Endodermal cell (in vitro differentiated cells): ENCODE measurements at places on chromosomes 6 and 20. TPM values are rescaled to one million over a fixed set of nuclear protein-coding genes. Genes with fewer than 3 reads are reported as not detected.

SLC22A16 gene
- not detected in 3 replicates for total RNA-seq

HLA-DQB2 gene
- total RNA-seq = 0.32 to 0.40 TPM in 2 of 3 replicates, not detected in the other

LTB gene
- not detected in 2 replicates for total RNA-seq

MMUT gene
- 15.3 and 16.1 TPM in 2 replicates for total RNA-seq

TRIM15 gene
- total RNA-seq = not detected in 3 replicates

FRS3 gene
- total RNA-seq = 12.0 to 14.6 TPM (median 13.5 TPM) in 3 replicates

ADGB gene
- total RNA-seq = 0.95 to 1.3 TPM (median 1.2 TPM) in 3 replicates

TFAP2A gene
- total RNA-seq = 0.43 and 0.51 TPM in 2 replicates

SCP2D1 gene
- total RNA-seq = not detected in 3 replicates

PCIF1 gene
- 33.4 to 38.4 TPM (median 34.5 TPM) in 3 replicates for total RNA-seq

VGLL2 gene
- total RNA-seq = not detected in 3 replicates

DNA sequence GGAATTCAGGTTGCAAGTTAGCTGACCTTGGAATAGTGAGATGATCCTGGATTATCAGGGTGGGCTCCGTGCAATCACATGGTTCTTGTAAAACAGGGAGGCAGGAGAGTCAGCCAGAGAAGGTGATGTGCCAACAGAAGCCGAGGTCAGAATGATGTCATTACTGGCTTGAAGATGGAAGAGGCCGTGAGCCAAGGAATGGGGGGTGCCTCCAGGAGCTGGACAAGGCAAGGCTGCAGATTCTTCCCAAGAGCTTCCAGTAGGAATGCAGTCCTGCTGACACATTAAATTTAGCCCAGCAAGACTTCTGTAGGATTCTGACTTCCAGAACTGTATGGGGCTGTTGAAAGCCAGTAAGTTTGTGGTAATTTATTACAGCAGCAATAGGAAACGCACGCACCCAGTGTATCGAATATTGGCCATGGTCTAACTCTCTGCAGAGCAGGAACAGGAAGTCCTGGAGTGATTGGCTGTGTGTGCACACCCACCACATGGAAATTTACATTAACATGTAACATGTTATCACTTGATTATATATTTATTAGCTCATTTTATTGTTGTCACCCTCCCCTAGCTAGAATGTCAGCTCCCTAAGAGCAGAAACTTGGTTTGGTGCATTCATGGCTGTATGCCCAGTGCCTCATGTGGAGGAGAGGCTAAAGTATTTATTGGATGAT lies 19.1 kb downstream of the SLC24A3 start:
- no peak for DNase-seq
- H3K27me3 ChIP-seq = no peaks in the 10 kb centered on the region
- H3K4me3 ChIP-seq = no peak overlapping the region

GRCh38 chr6:157761331-157761921 lies 61.6 kb upstream of the SNX9 start:
- H3K27ac ChIP-seq = no peak overlapping the region
- DNase-seq = no peak
- H3K4me1 ChIP-seq = peaks cover 7% of the 10 kb centered on the region
- H3K36me3 ChIP-seq = no peaks in the 10 kb centered on the region

- H3K4me1 ChIP-seq = peaks cover 4% of the 10 kb centered on the region
- peak; percentile 92 for DNase-seq
- peaks cover 4% of the 10 kb centered on the region for H3K36me3 ChIP-seq
- peak overlapping the region; percentile 67 for H3K4me3 ChIP-seq
- H3K27ac ChIP-seq = no peak overlapping the region
Measured at GRCh38 chr6:44000164-44000842, 126.9 kb downstream of the MRPL14 start.

DNA sequence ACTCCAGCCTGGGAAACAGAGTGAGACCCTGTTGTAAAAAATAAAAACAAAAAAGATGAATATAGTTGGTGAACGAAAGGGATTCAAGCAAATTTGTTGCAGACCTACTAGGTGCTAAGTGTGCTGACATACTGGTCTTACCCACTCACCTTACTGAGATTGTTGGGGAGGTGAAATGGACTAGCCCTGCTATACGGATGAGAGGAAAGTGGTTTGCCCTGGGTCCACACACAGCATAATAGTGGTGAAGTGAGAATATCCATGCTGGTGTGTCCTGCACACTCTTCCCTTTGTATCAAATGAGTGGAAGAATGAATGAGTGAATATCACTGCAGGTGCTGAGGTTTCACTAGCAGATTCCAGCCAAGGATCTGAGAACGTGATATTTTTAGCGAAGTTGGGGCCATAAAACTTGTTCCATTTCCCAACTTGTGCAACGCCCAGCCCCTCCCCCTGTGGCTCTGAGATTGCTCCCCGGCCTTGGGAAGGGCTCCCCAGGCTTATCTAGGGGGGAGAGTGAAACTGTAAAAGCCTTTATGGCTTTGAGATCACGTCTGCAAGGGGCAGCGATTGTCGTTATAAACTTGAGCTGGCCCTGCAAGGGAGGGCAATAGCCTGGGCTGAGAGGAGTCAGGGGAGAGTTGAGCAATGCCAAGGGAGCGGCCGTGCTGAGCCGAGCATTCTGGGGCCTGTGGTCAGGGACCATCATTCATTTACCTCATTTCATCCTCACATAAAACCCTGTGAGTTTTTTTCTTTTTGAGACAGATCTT lies 33.2 kb upstream of the TTPAL start:
- peaks cover 3% of the 10 kb centered on the region for H3K4me1 ChIP-seq
- no peaks in the 10 kb centered on the region for H3K36me3 ChIP-seq
- H3K27me3 ChIP-seq = no peaks in the 10 kb centered on the region
- H3K27ac ChIP-seq = no peak overlapping the region
- DNase-seq = no peak

DNA sequence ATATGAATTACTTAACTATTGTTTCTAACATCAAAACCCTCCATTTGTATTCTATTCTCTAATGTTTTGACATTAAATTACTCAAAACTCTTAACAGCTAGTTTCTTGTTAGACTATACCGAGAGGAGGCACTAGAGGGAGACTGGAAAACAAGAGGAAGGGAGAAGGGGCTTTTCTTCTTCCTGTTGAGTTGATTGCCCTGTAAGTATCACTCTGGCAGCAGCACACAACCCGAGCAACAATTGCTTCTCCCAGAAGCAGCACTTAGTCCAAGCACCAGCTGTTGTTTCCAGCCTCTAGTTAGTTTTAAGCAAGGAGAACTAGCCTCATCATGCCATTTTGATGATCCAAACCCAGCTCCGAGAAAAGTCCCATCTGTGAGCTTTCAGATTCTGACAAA lies 603.8 kb downstream of the PRKN start:
- no peak overlapping the region for H3K27ac ChIP-seq
- no peak overlapping the region for H3K4me3 ChIP-seq
- no peaks in the 10 kb centered on the region for H3K27me3 ChIP-seq

GRCh38 chr20:52103913-52104545 lies 87.5 kb downstream of the ZFP64 start:
- H3K4me1 ChIP-seq = no peaks in the 10 kb centered on the region
- DNase-seq = peak; percentile 86
- peaks cover 75% of the 10 kb centered on the region for H3K27me3 ChIP-seq
- H3K36me3 ChIP-seq = no peaks in the 10 kb centered on the region
- peak overlapping the region; percentile 83 for H3K4me3 ChIP-seq
- no peak overlapping the region for H3K27ac ChIP-seq

DNA sequence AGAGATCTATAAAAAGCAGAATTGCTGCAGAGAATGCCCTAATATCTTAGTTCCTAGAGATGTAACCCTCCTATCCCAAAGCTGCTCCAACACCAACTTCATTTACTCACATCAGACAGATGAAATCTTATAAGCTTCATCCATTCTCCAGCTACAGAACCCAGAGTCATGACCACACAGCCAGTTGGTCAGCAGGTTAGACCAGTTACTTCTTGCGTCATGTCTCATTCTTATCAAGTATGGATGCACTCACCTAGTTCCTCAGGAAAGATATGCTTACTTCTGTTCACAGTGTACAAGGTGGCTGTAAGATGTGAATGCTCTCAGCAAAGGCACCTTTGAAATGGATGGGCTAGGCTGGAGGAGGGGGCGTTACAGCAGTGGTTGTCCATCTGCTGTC lies 47.9 kb upstream of the ISM1 start:
- DNase-seq = no peak
- H3K4me3 ChIP-seq = no peak overlapping the region
- H3K4me1 ChIP-seq = no peaks in the 10 kb centered on the region
- H3K36me3 ChIP-seq = no peaks in the 10 kb centered on the region
- H3K27ac ChIP-seq = no peak overlapping the region

DNA sequence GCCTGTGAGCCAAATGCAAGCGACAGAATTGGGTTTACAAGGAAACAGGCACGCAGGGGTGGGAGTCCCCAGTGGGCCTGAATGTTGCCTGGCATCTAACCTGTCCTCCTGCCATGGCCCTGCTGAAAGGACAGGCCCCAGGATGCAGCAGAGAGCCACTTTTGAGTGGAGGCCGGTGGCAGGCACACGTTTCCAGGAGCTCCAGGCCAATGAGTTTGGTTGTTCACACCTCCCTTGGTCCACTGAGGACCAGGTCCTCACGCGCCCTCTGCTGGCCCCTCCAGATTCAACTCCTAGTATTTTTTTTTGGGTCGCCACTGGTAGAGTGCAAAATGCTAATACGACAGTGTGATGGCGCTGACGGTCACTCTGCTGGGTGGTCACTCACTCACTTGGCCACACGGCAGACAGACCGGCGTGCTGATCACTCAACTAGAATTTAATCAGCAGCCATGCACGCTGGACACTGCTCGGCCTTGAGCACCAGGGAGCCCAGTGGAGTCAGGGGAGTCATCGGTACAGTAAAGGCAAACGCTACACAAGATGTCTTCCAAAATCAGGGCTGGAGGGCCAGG lies 81.7 kb upstream of the NFATC2 start:
- no peak overlapping the region for H3K4me3 ChIP-seq
- no peaks in the 10 kb centered on the region for H3K27me3 ChIP-seq
- H3K36me3 ChIP-seq = peaks cover 4% of the 10 kb centered on the region
- no peaks in the 10 kb centered on the region for H3K4me1 ChIP-seq

GRCh38 chr20:62700261-62700930 lies 8.2 kb upstream of the NTSR1 start:
- no peaks in the 10 kb centered on the region for H3K4me1 ChIP-seq
- H3K36me3 ChIP-seq = no peaks in the 10 kb centered on the region
- no peaks in the 10 kb centered on the region for H3K27me3 ChIP-seq
- no peak for DNase-seq
- H3K27ac ChIP-seq = no peak overlapping the region
- no peak overlapping the region for H3K4me3 ChIP-seq

DNA sequence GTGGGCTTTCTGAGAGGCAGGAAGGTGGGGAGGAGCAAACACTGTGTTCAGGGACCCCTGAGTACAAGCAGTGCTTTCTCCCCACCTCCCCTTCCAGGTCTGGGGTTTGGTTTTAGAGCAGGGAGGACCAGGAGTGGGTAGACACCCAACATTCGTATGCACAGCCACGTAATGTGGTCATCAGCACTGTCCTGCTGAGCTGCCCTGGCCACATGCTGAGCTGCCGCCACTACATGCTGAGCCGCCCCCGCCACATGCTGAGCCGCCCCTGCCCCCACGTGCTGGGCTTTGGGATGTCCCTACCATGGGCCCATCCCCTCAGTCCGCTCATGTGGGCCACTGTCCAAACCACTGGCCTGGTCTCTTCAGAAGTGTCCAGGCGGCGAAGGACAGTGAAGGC lies 214.9 kb upstream of the CST7 start:
- DNase-seq = peak; percentile 17
- H3K36me3 ChIP-seq = no peaks in the 10 kb centered on the region
- no peaks in the 10 kb centered on the region for H3K27me3 ChIP-seq
- no peak overlapping the region for H3K4me3 ChIP-seq
- H3K27ac ChIP-seq = no peak overlapping the region
- peaks cover under 1% of the 10 kb centered on the region for H3K4me1 ChIP-seq

DNA sequence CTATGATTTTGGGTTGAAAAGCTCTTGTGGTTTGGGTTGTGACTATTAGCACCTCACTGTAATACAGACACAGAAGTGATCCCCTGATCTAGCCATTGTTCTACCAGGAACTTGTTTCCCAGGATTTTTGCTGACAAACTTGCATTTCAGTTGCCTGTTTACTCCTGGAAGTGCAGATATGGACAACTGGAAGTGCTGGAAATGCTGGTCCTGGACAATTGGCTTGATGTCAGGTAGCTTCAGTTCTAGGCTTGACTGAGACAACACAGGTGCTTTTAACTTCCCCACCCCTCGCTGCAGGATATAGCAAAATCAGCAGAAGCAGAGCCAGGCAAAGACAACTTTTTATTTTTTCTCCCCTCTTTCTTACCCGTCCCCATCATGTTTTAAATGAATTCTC lies 27.1 kb upstream of the FBXO30 start:
- H3K36me3 ChIP-seq = no peaks in the 10 kb centered on the region
- no peaks in the 10 kb centered on the region for H3K4me1 ChIP-seq
- no peak overlapping the region for H3K4me3 ChIP-seq
- H3K27ac ChIP-seq = no peak overlapping the region

GRCh38 chr6:169160091-169160854 lies 93.4 kb downstream of the THBS2 start:
- no peak overlapping the region for H3K4me3 ChIP-seq
- DNase-seq = peak; percentile 20
- no peak overlapping the region for H3K27ac ChIP-seq
- H3K27me3 ChIP-seq = no peaks in the 10 kb centered on the region

- no peak for DNase-seq
- H3K36me3 ChIP-seq = no peaks in the 10 kb centered on the region
- no peak overlapping the region for H3K4me3 ChIP-seq
- no peaks in the 10 kb centered on the region for H3K27me3 ChIP-seq
- H3K27ac ChIP-seq = no peak overlapping the region
- H3K4me1 ChIP-seq = no peaks in the 10 kb centered on the region
Measured at GRCh38 chr6:38725414-38726183, 10.5 kb downstream of the DNAH8 start.

DNA sequence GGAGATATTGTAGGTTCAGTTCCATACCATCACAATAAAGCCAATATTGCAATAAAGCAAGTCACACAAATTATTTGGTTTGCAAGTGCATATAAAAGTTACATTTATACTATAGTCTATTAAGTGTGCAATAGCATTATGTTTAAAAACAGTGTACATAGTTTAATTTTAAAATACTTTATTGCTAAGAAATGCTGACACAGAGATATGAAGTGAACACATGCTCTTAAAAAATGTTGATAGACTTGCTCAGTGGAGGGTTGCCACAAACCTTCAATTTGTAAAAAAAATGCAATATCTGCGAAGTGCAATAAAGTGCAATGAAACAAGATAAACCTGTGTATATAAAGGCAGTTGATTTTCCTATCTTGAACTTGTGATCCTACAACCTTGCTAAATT lies 161.5 kb downstream of the PRDM13 start:
- no peaks in the 10 kb centered on the region for H3K27me3 ChIP-seq
- DNase-seq = no peak
- no peak overlapping the region for H3K27ac ChIP-seq
- H3K4me3 ChIP-seq = no peak overlapping the region

- H3K36me3 ChIP-seq = no peaks in the 10 kb centered on the region
- no peak overlapping the region for H3K4me3 ChIP-seq
- no peak for DNase-seq
- H3K4me1 ChIP-seq = no peaks in the 10 kb centered on the region
- H3K27me3 ChIP-seq = no peaks in the 10 kb centered on the region
- H3K27ac ChIP-seq = no peak overlapping the region
Measured at GRCh38 chr6:19554356-19555225, 282.6 kb upstream of the ID4 start.

DNA sequence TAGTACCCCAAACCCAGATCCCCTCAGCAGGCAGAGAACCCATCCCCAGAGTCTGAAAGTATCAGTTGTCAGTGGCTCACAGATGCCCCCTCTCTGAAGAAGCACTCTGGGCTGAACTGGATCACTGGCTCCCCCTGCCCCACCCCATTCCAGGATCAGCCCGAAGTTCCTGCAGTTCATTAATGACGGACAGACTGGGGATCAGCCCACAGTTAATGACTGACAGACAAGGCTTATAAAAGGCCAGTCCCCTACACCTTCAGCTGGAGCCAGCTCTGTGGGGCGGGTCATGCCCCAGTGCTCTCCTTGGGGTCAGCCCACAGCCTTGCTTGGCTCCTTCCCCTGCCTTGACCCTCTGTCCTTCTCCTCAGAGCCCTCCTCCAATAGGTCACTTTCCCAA lies 21.7 kb downstream of the KIAA1755 start:
- no peak overlapping the region for H3K4me3 ChIP-seq
- H3K4me1 ChIP-seq = no peaks in the 10 kb centered on the region
- peaks cover 5% of the 10 kb centered on the region for H3K27me3 ChIP-seq
